ENCODE measurements at places on chromosomes 12 and 14.

GRCh38 chr12:46497739-46498138 lies 125.2 kb upstream of the SLC38A2 start:
- DNase-seq = no peak

- DNase-seq = no peak
Measured at GRCh38 chr12:50707396-50707795, 56.5 kb upstream of the ATF1 start.

DNA sequence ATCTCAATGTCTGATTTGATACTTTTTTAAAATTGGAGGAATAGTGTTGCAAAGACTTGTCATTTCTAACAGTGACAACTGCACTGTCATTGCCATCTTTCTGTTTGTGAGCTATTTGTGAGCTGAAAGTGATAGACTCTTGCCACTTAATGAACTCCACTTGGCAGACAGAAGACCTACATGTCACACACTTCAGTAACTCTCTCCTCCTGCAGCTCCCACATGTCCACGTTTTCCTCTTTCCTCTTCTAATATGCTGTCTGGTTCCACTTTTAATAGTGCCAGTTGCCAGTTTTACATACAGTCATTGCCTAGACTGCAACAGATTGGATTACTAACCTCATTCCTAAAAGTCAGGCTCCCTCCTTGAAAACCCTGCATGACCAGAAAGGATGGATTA lies 121.5 kb downstream of the CAPZA3 start:
- no peak for DNase-seq

GRCh38 chr14:41087056-41087455 lies 519.6 kb upstream of the LRFN5 start:
- no peak for DNase-seq

DNA sequence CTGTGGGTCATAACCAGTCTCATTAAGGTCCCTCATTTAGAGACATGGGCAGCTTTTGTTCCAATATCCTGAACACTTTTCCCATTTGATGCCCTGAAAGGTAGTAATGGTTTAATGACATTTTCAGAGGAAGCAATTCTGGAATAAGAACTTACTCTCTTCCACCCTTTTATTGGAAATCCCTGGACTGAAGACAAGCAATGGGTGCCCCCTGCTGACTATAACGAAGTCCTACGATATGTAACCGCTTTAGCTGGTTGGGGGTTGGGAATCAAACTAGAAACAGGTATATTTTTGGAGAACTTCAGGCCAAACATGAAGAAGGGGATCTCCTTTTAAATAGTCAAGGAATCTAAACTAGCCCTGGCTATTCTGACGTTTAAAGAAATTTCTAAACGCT lies 20.5 kb downstream of the SARNP start:
- peak; percentile 71 for DNase-seq

DNA sequence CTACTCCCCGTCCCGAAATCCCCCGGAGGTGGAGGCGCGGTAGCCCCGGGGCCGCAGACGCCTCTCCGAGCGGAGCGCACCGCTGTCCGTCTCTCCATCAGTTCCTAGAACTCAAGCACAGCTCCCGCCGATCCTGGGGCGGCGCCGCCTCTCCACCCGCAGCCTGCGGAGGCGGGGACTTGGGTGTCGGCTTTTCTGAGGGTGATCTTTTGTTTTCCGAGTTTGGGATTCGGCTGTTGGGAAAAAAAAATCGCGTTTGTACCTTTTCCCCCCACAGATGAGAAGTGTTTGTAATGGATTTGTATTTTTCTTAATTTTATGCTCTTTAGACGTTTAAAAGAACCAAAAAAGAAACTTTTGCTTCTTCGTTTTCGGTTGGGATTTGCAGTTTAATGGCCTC lies 26.6 kb downstream of the LRCOL1 start:
- no peak for DNase-seq

DNA sequence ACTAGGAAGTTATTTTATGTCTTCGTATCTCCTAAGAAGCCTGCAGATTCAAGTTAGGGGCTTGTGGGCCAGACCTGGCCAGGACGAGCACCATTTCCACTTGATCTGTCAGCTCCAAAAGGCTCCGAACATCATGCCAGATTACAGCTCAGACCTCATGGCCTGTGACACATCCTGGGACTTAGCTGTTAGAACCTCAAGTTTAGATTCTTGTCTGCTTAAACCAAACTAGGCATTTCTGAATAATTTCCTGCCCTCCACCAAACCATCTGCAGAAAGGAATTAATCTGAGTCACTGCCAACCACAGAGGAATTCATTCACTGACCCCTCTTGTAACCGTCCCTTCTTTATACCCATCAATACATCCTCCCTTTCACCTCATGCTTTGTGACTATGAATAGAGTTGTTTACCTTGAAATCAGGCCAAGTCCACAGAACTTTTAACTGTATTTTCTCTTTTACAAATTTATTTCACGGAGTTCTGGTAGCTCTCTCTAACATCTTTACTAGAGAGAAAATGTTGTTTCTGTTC lies 120.3 kb downstream of the FBXL14 start:
- DNase-seq = peak; percentile 99

- no peak for DNase-seq
Measured at GRCh38 chr12:124008595-124008994, 35.6 kb downstream of the ZNF664 start.

DNA sequence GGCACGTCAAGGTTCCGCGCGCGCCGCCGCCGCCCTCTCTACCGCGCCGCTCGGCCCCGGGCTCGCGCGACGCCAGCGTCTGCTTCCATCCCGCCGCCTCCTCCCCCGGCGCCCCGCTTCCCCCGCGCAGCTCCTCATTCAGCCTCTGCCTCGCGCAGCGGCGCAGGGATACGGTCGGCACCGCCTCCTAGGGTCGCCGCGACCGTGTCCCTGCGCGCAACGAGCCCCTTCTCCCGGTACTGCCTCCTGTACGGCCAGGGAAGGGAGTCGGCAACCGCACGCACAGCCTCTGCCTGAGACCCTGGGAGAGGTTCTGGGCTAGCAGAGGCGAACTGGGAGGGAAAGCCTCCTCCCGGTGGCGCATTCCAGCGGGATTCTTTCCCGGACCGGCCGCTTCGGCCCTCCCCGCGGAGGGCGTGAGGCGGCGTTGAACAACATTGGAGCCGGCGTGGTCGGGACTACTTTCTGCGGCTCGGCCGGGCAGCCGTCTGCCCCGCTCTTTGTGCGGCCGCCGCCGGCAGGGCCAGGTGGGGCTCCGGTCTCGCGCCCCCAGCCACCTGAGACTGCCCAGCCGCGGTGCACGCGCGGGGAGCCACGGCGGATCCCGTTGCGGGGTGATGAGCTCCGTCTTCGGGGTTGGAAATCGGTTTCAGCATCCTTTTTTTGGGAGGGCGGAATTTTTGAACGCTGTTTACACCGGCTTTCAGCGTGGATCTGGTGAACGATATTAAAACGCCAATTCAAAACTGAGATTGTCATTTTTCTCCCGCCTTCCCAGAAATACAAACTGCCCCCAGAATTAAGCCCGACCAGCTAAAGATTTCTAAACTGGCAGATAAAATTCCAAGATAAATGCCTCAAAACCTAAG lies at the start of gene LRP6:
TSS of gene LRP6 (minus strand) at position 172 of the 869 bp plus-strand sequence. CDS start 309 bp downstream, outside the sequence.
- peak; percentile 96 for DNase-seq

DNA sequence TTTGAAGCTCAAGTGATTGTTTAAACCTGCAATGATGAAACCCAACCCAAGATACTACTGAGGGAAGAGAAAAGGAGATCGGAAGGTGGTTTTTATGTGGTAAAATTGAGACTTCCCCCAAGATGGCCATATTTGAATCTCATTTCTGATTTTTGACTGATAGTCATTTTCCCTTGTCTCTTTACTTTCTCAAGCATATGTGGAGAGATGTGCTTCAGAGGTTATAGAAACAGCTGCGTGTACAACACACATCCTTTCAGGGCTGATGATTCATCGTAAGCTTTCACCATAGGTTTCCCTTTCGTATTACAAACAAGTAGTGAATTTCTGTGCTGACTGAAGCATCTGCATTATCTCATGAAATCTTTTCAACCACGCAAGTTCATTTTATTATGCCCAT lies 276.2 kb downstream of the EMP1 start:
- peak; percentile 1 for DNase-seq
